ENCODE measurements at places on chromosomes 11 and 22. TPM values are rescaled to one million over a fixed set of nuclear protein-coding genes. Genes with fewer than 3 reads are reported as not detected.

DNA sequence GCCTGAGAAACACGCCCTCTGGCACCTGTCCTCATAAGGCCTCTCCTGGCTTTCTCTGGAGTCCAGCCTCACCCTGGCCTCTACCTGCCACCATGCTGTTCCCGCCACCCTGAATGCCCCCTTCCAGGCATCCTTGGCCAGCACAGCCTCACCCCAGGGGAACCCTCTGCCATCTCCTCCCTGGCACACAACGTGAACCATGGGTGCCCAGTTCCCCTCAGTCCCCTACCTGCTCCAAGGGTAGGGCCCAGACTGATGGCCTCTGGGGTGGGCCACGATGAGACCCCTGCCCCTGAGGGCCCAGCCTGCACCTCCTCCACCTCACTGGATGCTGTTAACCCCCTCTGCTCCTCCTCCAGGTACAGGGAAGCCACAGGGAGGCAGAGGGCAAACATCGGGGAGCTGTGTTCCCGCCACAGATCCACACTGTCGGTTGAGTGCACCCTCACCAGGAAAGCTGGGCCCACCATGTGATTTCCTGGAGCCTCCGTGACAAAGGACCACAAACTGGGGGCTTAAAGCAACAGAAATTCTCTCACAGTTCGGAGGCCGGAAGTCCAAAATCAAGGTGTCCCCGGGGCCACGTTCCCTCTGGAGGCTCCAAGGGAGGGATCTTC, 169.6 kb downstream of the BRD1 start:
- DNase-seq = no peak

GRCh38 chr11:30431127-30431814, 108.4 kb downstream of the ARL14EP start:
- DNase-seq = no peak

The ARCN1 gene
- 83.8 TPM for total RNA-seq

DNA sequence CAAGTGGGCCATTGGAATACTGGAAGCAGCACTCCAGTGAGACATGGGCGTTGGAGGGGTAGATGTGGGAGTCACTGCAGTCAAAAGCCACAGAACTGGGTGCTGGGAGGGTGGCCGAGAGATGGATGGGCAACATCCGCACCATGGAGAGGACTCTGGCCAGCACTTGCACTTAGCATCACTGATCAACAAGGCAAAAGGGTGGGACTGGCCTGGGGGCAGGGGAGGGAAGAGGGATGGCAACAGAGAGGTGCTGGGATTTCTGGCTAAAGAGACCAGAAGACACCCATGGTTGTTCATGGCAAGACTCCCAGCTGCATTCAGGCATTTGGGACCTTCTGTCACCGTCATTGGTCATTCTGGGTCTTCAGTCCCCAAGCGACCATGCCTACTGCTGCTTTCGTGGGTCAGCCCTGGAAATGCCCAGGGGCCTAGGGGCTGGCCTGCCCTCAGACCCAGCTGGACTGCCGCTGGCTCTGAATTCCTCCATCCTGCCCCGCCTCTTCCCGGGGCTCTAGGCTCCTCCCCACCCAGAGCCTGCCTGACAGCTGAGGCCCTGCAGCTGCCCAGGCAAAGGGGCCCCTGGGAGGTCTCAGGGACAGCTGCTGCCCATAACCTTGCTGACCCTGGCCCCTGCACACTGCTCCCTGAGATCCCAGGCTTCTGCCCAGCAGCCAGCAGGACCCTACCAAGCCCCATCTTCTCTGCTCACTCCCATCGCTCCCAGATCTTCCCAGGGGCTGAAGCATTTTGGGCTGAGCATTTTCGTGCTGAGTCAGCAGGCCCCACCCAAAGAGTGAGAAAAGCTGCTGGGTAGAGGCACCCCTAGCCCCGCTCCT, 13.0 kb upstream of the CDC42EP2 start:
- DNase-seq = no peak

The DLG2 gene
- total RNA-seq = 0.73 TPM

- no peak for DNase-seq
Observed at GRCh38 chr11:19511413-19512183, 201.0 kb upstream of the NAV2 start.

The KDM2A gene
- 77.7 TPM for total RNA-seq

The SYT12 gene
- total RNA-seq = 6.2 TPM

The CTTN gene
- total RNA-seq = 498 TPM

- DNase-seq = no peak
Observed at GRCh38 chr11:79086056-79086455, 354.8 kb downstream of the TENM4 start.

GRCh38 chr11:27558401-27558800, 51.8 kb upstream of the LIN7C start:
- DNase-seq = no peak

The RIMBP3B gene
- 0.17 TPM for total RNA-seq

DNA sequence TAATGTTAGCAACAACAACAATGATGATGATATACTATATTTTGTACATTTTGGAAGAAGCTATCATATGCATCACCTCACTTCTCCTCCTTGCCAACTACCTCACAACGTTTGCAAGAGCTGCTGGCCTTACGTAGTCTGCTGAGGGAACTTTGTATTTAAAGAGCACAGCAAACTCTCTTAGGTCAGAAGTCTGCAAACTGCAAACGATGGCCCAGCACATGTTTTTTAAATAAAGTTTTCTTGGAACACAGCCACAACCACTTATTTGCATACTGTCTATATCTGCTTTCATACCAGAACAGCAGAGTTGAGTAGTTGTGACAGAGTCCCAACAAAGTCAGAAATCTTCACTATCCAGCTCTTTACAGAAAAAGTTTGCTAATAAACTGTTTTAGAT, 261.7 kb downstream of the TENM4 start:
- no peak for DNase-seq
